ENCODE measurements at places on chromosomes 5 and 9.

DNA sequence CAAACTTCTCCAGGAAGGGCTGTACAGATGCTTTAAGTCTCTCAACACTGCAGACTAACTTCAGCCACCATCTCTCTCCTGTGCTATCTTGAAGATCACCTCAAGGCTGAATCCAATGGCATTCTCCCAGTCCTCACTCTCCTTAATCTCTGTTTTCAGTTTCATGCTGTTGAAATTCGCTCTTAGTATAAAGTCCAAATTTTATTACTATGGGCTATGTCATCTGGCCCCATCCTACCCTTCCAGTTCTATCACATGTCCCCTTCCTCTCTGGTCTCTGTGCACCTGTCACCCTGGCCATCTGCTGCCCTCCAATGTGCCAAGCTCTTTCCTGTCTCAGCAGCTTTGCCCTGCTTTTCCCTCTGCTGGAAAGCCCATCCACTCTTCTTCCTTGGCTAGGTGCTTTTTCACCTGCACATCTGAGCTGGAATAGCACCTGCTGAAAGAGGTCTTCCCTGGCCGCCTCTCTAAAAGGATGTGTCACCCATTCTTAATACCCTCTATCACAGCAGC lies 284.7 kb upstream of the MAP3K1 start:
- no peak for DNase-seq

DNA sequence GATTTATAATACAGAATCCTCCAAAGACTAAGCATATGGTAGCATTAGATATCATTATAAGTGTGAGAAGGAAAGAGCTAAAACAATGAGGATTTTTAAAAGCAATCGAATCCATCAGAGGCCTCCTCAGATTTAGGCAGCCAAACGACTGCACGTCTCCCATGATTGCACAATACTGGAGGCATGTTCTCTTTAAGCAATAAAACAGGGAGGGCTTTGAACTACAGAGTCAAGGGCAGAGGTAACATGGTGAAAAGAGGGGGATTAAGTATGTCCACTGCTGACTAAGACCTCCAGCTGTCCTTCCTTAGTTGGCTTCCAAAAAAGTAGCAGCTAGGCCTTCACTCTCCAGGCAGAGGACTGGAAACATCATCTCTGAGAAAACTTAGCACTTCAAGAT lies 298.7 kb upstream of the RGMB start:
- DNase-seq: no peak

- DNase-seq: no peak
Observed at GRCh38 chr9:27528886-27529315, 713 bp downstream of the MOB3B start.

DNA sequence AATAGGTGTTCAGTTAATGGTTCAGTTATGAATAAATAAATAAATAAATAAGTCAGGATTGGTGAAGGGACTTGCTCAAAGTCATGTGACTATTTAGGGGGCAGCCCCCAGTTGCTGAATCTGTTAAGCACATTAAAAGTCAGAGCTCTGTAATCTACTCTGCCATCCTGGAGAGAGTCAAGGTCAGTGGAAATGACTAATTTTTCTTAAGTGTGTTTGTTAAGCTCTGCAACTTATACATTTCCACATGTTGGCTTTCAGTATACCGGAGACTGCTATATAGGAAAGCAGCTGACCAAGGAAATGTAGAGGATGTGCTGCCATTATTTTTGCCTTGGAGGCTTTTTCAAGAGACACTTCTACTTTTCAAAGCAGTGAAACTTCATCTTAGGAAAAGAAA lies 57.9 kb downstream of the KIAA1958 start:
- DNase-seq: no peak

DNA sequence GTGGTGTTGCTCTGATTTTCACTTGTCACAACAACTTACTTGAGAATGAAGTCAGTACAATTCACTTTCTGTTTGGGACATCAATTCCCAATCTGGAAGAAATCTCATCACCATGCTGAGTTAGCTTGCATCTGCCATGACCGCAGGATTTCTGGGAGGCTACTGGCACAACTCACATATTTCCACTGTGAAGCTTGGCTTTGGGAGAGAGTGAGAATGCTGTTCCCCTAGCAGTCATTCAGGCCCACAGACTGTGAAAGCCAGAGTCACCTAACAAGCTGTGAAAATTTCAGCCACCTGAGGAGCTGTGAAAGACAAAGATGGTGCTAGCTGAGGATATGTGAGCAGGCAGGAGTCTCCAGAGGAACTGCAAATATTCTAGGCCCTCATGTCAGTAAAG lies 365.2 kb upstream of the TUSC1 start:
- DNase-seq: no peak
